T-helper 9 cell (primary cell): ENCODE measurements at places on chromosomes 7 and 10.

DNA sequence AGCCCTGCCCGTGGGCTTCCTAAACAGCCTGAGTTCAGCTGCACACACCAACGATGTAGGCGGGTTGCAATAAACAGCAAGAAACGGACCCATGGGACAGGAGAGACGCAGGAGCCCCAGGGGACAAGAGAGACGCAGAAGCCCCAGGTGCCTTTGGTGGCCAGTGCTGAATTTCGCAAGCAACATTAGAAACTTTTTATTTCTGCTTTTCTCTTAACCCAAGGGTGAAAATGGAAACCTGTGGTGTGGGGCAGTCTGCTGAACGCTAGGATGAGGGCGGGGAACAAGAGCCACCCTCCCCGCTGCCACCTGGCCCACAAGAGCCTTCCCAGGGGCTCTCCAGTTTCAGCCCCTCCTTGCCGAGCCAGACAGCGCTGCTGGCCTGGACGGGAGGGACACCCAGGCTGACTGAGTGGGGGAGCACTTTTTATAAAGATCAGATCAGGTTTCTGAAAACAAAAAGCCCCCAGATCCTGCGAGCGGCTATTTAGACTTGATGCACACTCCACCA is 20.0 kb upstream of the GPR146 start:
- no peak for DNase-seq

DNA sequence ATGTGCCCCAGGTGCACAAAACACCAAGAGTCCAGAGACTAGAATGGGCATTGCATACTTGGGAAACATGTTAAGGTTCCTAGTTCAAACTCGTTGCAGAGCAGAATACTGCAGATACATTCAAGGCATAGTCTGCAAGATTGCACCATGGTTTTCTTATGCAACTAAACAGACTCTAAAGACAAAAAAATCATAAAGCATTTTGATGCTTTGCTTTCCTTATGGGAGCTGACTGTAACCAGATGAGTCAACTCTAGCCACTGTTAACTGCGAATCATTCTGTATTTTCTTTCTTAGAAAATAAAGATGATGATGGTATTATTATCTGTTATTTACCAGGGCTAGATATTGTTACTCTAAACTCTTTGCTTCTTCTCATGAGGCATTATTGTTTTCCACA is 19.7 kb downstream of the TRUB1 start:
- DNase-seq = no peak

DNA sequence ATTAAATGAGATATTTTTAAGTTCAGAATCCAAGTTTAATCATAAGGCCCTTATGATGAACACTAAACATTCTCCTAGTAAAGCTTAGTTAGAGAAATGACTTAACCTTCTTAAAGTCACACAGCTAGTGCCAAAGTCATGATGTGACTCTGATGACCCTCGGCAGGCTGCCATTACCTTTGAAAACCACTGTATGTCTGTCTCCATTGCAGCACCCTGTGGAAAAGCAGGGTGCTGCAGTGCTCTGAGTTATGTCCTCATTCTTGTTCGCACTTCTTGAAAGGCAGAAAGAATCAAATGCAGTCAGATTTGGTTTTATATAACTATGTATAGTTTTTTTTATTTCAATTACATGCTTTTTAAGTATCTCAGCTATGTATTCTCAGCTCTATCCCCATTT is 105.0 kb downstream of the PHTF2 start:
- no peak for DNase-seq

DNA sequence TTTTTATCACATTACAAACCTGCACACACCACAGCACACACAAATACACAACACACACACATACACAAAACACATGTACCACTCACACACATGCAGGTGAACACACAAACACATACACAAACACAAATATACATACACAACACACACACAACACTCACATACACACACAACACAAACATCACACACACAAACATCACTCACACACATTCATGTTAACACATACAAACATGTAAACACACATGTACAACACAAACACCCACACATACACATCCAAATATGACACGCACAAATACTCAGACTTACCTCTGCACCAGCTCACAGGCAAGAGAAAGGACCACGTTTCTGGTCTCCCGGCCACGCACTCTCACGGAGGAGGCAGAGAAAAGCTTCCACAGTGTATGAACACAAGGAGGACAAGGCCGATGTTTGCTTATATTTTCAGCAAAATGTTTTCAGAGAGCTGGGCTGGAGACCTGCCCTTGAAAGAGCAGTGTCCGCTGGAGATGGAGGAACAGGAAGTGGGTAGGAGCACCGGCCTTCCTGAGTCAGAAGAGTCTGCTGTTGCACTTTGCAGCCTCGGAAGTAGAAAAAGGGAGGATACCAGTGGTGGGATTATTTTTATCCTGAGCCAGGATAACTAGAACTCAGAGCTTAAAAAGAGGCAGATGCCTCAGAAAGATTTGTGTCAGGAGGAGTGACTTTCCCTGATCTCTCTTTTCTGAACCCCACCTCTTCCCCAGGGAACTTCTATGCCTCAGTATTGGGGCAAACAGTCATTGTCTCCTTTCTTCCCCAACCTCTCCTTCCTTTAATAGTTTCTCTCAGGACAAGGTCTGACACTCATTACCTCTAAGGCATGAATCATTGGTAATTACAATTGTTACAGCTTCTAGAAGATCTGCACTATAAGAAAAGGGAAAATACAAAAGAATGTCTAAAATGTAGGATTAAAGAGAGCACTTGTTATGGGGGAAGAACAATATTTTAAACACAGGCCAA is at the start of gene GIMAP6:
GIMAP6 (minus strand) TSS at position 520 of the 999 bp plus-strand sequence. CDS start 2,243 bp downstream, outside the sequence.
- peak; percentile 16 for DNase-seq

- no peak for DNase-seq
Measured at GRCh38 chr10:59002011-59002410, 174.4 kb upstream of the PHYHIPL start.

DNA sequence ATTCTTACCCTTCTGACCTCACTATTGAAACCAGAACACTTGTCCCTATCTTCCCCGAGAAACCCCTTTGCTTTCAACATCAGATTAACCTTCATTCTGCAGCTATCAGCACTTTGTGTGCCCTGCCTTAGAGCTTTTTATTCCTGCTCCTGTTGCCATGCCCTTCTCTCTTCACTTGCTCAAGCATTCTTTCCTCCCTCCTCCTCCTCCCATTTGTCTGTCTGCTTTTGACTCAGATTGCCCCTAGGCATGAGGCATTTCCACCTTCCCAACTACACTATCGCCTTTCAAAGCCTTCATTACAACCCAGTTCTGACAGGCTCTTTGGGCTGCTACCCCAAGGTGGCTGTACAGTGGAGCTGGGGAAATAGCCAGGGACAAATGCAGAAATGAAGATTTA is 143.3 kb downstream of the SLC25A13 start:
- no peak for DNase-seq

- no peak for DNase-seq
Measured at GRCh38 chr7:29859104-29859503, 52.8 kb downstream of the WIPF3 start.

GRCh38 chr7:30717181-30717580 is 34.8 kb upstream of the INMT start:
- DNase-seq = no peak

GRCh38 chr10:24791084-24791726 is 67.5 kb upstream of the ARHGAP21 start:
- no peak for DNase-seq

DNA sequence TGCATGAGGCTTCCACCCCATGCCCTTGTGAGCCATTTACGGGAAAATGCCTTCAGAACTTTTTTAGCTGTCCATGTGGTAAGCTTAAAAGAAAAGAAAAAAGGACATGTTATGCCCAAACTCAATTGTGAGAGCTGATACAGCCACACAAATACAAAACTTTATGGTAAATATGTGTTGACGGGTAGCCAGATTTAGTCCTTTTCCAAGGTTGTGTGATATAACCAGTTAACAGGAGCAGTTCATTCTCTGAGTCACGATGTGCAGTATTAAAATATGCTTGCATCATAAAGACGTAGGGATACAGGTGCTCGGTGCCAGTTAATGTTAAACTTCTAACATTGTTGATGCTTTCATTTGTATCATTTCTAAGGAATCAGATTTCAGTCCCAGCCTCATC is 350.4 kb downstream of the DNAJB6 start:
- no peak for DNase-seq

- peak; percentile 21 for DNase-seq
Measured at GRCh38 chr7:4683884-4684565, 1.9 kb downstream of the FOXK1 start.

GRCh38 chr7:37245590-37245989 is 203.1 kb downstream of the ELMO1 start:
- DNase-seq = no peak

DNA sequence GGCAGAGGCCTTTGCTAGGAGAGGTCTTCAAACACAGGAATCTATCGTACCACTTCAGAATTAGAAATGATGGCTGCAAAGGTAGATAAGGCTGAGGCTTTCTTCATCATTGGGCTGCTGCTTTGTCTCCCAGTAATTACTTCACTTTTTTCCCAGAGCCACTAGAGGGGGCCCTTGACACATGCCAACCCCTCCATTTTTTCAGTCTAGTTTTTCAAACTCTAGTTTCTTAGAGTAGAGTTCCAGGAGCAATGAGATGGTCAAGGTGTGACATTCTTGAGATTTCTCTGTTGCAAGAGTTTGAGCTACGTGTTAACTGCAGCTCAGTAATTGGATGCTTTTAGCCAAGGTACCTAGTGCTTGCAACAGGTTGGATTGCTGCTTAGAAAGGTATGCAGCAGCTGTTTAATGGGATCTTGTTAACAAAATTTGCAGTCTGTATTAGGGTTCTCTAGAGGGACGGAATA is 33.8 kb upstream of the RBM20 start:
- DNase-seq = peak; percentile 43

GRCh38 chr7:24504836-24505235 is 68.4 kb upstream of the PALS2 start:
- no peak for DNase-seq

GRCh38 chr10:21520949-21521348 is 4.5 kb downstream of the SKIDA1 start:
- DNase-seq = no peak

DNA sequence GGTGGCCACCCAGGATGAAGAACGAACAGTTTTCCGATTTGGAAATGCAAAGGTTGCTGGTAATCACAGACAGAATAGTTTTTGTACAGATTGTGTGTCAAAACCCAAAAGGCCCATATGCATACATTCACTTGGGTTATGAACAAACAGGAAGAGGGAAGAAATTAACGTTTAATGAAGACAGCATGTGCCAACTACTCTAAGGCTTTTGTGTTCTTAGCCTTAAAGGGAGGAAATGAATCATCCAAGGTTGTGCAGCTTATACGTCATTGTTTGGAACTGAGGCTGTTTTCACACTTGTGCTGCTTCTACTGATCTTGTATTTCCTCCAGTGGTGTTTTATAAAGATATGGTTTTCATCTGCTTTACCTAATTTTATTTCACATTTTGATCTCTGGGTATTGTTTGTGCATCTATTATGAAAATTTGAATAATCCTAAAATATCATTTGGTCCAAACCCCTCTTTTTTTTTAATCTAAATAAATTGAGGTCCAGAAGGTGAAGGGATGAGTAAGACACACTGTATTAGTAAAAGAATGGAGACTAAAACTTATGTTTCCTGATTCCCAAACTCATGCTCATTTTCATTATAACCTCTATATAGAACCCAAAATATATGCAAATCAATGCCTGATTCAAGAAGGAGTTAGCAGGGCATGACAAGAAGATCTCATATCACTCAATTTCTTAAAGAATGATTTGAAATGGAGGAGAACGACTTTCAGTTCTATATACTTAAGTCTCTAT is 373.1 kb downstream of the THSD7A start:
- no peak for DNase-seq

- no peak for DNase-seq
Measured at GRCh38 chr10:103921750-103922195, 3.8 kb upstream of the STN1 start.

- no peak for DNase-seq
Measured at GRCh38 chr7:37212051-37212450, 236.6 kb downstream of the ELMO1 start.

- DNase-seq = no peak
Measured at GRCh38 chr7:44108768-44109750, 4.9 kb downstream of the AEBP1 start.

DNA sequence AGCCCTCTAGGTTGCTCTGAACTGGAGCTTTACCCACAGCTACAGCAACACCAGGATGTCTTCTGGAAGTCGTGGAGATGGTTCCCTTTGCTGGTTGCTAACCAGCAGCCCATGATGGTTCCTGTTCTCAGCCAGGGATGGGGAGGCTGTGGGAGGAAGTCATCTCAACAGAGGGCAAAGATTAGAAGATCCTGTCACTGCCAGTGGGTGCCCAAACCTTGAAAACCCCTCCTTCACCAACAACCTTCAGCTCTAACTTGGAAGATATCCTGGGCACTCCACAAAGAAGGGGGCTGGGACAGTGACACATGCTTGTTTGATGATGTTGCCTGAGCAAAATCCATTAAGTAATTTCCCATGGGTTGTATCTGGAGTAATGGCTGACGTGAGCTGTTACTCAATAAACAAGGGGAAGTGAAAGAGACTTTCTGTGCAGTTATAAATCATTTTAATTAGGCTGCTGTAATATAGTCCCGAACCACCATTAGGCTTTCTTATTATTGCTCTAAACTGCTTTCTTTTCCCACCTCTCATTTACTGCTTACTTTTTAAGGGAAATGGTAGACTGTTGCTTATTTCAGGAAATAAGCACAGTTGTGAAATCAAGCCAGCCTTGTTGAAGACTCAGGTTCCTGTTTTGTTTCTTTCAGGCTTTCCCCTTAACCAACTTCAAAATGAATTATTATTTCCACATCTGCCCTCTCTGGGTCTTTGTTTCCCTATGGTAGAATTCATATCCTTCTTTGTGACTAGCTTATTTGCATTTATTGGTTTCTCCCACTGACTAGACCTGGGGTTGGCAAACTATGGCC is 124.8 kb downstream of the PPP1R17 start:
- DNase-seq = no peak

DNA sequence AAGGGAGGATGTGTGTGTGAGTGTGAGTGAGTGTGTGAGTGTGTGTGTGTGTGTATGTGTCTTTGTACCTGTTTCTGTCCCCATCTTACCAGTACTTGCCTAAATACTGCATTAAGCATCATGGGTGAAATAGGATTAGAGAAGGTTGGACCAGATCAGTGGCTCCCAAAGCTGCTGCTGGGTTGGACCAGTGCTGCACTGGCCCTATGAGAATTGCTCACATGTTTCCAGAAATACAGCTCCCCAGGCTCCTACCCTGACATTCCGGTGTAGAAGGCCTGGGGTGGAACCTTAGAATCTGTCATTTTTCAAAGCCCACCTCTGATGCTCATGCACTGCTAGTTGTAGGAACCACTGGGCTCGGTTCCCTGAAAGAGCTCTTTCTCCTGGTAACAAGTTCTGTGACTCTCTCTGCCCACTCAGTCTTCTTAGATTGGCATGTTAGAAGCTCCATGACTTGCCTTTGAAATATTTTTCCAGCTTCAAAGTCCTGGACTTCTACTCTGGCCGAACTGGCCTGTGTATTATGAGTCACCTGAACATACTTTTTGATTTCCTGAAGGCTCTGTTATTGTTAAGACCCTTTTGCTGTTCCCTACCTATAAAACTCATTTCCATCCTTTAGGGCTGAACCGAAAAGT is 224.7 kb downstream of the CUX1 start:
- DNase-seq = no peak

DNA sequence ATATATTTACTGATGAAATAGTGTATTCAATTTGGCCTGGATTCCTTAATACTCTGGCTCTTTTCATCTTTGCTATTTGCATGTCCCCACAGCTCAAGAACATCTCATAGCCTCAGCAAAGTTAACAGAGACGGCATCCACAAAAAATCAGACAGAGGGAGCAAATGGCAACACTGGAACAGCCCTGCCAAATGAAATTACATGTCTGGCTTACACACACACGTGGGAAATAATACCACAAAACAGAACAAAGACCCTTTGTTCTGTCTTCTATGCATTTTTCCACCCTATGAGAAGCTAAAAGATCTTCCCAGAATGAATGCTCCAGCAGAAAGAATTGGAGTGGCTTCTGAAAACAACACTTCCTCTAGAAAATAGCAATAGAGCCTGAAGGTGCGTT is 139.5 kb downstream of the ALOX5 start:
- no peak for DNase-seq
